K562 (cell line): ENCODE measurements at places on chromosomes 1 and 21.

- DNase-seq = no peak
- no peaks in the 10 kb centered on the region for H3K27me3 ChIP-seq
- H3K4me3 ChIP-seq = no peak within 1 kb of the TSS
- H3K27ac ChIP-seq = no peak within 1 kb of the TSS
Observed at GRCh38 chr1:154191990-154192461, at the start of gene TPM3. TSS of gene TPM3 (minus strand) at chr1:154192100. CDS start at chr1:154192018, 82 bp downstream.

GRCh38 chr1:17023102-17023501 is 11.4 kb upstream of the ATP13A2 start:
- H3K27me3 ChIP-seq = no peaks in the 10 kb centered on the region
- DNase-seq = no peak
- H3K4me3 ChIP-seq = no peak overlapping the region
- H3K27ac ChIP-seq = no peak overlapping the region

- H3K36me3 ChIP-seq = no peaks in the 10 kb centered on the region
- no peak overlapping the region for H3K27ac ChIP-seq
- no peak overlapping the region for H3K4me3 ChIP-seq
- H3K4me1 ChIP-seq = no peaks in the 10 kb centered on the region
- DNase-seq = no peak
- peaks cover 61% of the 10 kb centered on the region for H3K27me3 ChIP-seq
Observed at GRCh38 chr1:226482975-226483700, 65.4 kb upstream of the STUM start.

DNA sequence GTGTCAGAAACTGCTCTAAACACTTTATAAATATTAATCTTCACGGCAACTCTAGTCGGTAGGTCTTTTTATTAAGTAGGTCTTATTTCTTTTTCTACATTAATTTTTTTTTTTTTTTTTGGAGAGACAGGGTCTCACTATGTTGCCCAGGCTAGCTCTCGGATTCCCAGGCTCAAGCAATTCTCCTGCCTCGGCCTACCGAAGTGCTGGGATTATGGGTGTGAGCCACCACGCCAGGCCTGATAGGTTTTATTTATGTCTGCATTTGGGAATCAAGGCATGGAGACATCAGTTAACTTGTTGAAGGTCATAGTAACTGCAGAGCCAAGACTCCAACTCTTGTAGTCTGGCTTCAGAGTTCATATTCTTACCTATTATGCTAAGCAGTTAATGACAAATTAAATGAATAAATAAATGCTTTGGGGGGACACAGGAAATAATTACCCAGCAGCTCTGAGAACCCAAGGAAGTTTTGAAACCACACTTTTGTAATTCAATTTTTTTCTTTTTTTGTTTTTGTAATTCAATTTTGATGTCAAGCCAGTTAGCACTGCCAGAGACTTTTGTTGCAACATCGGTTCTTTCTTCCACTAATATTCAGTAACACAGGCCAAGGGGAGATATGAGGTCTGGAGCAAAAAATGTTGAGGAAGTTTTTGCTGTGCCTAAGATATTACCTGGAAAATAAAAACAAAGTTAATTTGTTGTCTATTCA is 9.4 kb upstream of the UAP1 start:
- H3K27ac ChIP-seq = peak overlapping the region; percentile 19; the same call in 2 of the 3 replicates
- no peak for DNase-seq
- no peaks in the 10 kb centered on the region for H3K27me3 ChIP-seq
- no peaks in the 10 kb centered on the region for H3K36me3 ChIP-seq
- H3K4me3 ChIP-seq = no peak overlapping the region

DNA sequence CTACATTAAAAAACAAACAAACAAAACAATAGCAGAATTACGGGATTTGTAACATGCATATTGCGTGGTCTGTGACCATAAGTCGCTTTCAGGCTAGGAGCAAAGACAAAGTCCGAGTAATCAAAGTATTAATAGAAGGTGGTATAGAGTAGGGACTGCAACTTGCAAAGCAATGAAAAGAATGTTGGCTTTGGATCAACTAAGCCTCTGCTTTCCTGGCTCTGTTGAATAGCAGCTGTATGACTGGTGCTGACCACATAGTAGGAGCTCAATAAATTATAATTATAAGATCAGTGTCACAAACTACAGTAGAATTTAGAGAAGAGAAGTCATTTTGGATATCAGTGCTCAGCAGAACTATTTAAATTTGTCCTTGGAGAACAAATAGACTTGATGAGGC is 586.4 kb downstream of the DPYD start:
- no peaks in the 10 kb centered on the region for H3K27me3 ChIP-seq
- H3K4me1 ChIP-seq = no peaks in the 10 kb centered on the region
- DNase-seq = no peak

GRCh38 chr1:48225579-48225978 is 3.1 kb downstream of the SLC5A9 start:
- no peaks in the 10 kb centered on the region; the same call in 1 of the 2 replicates for H3K27me3 ChIP-seq
- H3K4me3 ChIP-seq = no peak overlapping the region
- no peak for DNase-seq
- H3K27ac ChIP-seq = no peak overlapping the region
- no peaks in the 10 kb centered on the region for H3K36me3 ChIP-seq
- no peaks in the 10 kb centered on the region for H3K4me1 ChIP-seq

- H3K27me3 ChIP-seq = peaks cover 9% of the 10 kb centered on the region
- DNase-seq = peak; percentile 86
- peak within 1 kb of the TSS; percentile 49 for H3K4me3 ChIP-seq
- peaks cover 15% of the 10 kb centered on the region for H3K4me1 ChIP-seq
- no peaks in the 10 kb centered on the region for H3K36me3 ChIP-seq
Observed at GRCh38 chr1:32900956-32901822, at the start of gene TMEM54. TSS of gene TMEM54 (minus strand) at chr1:32901389. CDS start at chr1:32901238, 151 bp downstream.

DNA sequence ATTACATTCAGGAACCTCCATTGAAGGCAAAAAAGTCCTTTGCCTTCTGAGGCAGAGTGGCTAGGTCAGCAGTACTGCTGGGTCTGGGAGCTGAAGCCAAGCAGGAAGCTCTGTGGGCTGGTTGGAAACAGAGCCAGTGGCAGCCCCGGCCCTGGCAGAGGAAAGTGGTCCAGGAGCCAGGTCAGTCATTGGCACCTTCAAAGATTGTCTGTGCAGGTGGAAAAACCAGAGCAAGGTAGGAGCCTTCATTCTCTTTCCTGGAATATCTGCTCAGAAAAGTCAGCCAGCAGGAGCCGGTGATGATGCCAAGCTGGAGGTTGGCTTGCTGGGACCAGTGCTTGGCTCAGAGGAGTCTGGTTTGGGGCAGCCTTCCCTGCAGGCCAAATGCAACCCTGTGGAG is 12.5 kb upstream of the DISP3 start:
- no peak for DNase-seq
- no peak overlapping the region for H3K27ac ChIP-seq
- no peak overlapping the region for H3K4me3 ChIP-seq
- H3K36me3 ChIP-seq = no peaks in the 10 kb centered on the region
- no peaks in the 10 kb centered on the region for H3K4me1 ChIP-seq

GRCh38 chr1:4975856-4976255 is 321.4 kb downstream of the AJAP1 start:
- peaks cover 4% of the 10 kb centered on the region; the same call in 2 of the 3 replicates for H3K27me3 ChIP-seq
- H3K36me3 ChIP-seq = no peaks in the 10 kb centered on the region
- H3K4me3 ChIP-seq = no peak overlapping the region
- DNase-seq = no peak
- no peaks in the 10 kb centered on the region for H3K4me1 ChIP-seq
